GF-D8 (cell line): ENCODE measurements at places on chromosomes 7 and 10.

GRCh38 chr10:24039897-24040296 is 169.0 kb upstream of the KIAA1217 start:
- DNase-seq = no peak

DNA sequence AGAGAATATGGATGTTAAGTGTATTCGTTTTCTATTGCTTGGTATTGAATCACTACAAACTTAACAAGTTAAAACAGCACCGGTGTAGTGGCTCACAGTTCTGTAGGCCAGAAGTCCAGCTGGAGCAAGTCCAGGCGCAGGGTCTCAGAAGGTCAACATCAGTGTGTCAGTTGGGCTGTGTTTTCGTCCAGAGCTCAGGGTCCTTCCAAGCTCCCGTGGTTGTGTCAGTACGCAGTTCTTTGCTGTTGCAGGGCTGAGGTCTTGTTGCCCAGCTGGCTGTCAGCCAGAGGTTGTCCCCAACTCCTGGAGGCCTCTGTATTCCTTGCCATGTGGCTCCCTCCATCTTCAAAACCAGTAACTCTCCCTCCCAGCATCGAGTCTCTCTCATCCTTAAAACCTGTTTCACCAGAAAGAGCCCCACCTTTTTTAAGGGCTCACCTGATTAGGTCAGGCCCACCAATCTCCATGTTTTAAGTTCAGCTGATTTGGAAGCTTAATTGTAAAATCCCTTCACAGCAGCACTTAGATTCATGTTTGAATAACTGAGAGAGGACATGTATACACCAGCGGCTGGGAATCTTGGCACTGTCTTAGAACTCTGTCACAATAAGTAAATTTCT is 26.8 kb downstream of the ACADSB start:
- DNase-seq = no peak

DNA sequence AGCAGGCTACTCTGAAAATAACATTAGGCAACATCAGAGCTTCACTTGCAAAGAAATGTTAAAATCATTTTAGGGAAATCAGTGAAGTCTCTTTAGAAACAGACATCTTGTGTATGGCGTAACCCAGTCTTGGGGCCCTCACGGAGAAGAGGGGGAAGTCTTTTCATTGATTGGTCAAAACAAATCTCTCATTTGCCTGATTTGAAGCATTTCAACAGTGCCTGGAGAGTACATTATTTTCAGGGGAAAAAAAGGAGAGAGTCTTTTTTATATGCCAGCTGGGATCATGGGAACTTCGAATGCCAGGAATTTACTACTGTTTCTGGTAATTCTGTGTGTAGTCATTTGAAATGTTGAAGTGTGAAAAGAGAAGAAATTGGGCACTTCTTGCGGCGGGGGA is 471.4 kb downstream of the PLXDC2 start:
- DNase-seq = no peak

- no peak for DNase-seq
Observed at GRCh38 chr7:100211342-100211780, 8.4 kb upstream of the PVRIG start.

DNA sequence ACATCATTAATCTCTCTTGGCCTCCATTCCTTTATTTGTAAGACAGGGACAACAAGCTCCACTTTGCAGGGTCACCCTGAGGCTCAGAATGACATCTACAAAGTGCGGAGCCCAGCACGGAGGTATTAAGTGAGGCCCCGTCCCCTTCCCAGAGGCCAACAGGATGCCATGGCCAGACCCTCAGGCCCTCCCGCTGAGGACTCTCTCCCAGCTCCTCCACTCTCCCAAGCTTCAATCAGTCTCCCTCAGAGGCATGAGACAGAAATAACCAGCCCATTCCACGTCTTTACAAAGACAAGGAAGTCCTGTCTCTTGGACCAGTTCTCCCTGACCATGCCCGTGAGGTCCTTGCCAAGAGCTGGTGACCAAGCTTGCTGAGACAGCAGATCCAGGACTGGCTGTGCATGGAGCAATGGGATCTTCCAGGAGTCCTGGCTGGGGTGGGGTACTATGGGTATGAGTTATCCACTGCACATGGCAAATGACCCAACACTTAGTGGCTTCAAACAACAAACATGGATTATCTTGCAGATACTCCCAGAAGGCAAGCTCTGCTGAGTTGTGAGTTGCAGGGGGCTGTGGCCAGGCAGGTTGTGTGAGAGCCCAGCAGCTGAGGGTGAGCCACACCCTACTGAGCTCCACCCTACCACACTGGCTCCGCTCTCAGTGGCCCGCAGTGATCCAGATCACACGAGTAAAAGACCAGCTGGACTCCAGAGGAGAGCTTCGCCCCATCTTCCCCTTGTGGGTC is 4.3 kb upstream of the PPIF start:
- no peak for DNase-seq

DNA sequence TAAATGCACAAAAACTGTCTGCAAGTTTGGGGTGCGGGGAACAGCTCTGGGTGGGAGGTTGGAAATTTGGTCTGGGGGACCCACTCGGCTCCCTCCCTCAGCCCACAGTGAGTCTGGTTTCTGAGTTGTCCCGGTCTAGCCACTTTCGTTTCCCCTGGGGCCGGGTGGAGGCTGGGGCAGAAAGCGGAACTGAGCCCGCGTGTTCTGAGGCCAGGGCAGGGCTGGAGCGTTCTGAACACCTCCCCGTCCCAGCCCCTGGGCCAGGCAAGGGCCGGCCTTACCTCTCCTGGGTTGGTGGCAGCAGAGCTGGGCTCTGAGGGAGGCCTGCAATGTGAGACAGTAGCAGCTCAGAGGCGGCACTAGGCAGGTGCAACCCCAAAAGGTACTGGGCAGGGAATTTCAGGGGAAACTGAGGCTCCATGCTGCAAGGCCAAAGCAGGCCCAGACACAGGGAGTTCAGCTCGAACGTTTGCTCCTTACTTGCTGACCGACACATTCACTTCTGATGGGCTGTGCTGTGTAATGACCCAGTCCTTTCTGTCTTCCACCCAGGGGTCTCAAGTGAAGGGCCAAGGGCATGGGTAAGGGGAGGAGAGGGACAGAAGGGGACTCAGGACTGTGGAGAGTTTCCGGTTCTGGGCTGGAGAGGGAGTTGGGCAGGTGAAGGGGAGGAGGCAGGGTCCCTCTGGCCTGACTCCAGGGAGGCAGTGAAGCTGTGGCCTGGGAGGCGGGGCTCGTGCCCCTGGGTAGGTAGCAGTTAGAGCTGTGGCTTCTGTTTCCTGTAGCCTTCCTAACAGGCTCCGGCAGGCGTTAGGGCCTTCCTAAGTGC is 3.0 kb downstream of the IRF5 start:
- peak; percentile 79 for DNase-seq

- DNase-seq = no peak
Observed at GRCh38 chr7:45978731-45979211, 57.7 kb upstream of the IGFBP3 start.

DNA sequence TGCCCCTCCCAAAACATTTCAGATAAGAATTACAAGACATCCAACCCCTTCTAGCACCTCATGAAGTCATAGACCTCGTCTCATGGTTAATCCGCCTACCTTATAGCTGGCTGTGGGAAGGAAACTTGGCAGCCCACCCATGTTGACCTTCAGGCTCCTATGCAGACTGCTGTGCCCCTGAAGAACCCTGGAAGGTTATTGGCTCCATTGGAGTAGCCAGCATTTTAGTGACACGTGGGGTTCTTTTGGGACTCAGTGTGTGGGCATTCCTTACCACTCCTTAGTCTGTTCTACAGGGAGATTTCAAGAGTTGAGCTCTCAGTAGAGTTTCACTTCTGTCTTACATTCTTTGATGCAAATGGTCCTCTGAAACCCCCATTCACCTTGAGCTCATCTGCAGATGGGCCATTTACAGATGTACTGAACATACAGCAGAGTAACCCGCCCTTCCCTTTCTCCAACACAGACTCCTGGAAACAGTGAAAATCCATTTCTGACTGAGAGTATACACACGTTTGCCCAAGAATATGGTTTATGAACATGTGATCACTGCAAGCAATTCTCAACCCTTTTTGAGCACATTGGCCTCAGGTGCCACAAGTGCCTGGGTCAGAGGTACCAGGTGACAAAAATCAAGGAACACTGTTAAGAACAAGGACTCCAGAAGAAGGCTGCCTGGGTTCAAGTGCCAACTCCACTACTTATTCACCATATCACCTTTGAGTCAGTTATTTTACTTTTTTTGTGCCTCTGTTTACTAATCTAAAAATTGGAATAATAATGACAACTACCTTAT is 54.0 kb upstream of the HECW1 start:
- no peak for DNase-seq

- DNase-seq = no peak
Observed at GRCh38 chr7:129205987-129206785, 17.8 kb downstream of the SMO start.

DNA sequence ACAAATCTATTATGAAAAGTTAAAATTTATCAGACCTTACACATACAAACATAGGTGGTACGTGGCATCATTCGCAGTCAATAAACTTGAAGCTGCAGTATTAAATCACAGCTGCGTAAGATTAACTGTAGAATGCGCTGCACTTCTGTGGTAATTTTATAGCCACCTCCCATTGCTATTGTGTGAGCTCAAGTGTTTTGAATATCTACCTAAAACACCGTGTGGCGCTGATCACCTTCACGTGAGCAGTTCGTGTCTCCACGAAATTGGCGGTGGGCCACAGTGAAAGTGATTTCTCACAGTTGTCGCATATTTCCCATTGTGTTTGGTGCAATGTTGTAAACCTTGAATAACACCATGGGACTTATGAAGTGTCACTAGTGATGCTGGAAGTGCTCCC is 102.8 kb downstream of the PLPP4 start:
- DNase-seq = no peak

DNA sequence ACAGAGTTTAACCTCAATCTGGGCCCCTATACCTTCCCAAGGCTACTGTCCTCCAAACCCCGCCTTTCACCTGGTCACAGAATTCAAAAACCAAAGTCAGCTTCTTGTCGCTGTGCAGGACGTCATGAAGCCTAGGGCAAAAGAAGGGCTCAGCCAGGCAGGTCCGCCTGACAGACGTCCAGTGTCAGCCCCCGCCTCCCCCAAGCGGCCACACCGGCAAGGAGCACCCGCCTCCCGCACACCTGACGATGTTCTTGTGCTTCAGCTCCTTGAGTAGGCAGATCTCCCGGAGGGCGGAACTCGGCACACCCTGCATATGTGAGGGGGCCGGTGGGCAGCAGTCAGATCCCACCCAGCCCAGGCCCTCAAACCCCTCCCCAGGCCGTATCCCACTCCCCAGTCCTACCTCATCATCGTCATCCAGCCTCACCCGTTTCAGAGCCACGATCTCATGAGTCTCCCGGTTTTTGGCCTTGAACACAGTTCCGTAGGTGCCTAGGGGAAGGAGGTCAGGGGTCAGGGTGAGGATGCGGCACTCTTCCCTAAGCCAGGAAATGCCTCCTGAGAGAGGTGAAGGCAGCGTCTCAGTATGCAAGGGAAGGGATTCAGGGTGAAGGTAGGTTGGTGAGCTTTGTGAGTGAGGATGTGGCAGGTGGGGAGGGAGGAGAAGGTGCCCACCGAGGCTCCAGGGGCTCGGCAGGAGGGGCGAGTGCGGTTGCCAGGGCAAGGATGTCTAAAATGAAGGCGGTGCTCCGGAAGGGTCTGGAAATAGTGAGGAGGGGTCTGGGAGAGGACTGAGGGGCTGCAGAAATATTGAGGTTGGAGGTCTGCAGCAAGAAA is 811 bp downstream of the CDK5 start:
- no peak for DNase-seq

DNA sequence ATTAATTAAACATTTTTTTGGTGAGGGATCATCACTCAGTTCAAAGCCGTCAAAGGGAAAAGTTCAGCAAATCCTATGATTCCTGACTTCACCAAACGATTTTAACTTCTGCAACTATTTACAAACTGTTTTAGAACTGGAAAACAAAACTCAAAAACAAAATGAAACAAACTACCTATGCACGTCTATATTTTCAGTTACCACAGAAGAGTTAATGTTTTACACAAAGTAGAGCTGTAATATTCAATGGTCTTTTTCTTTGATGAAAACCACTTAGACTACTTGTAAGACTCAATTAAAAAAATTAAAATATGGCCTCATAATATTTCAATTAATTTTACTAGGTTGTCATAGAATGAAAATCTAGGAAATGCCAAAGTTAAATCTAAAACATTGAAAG is 131.5 kb downstream of the ATE1 start:
- DNase-seq = no peak

GRCh38 chr7:125529249-125529648 is 599.6 kb upstream of the POT1 start:
- no peak for DNase-seq
